CD4-positive, alpha-beta T cell treated with Interleukin-4 for 1 hour (primary cell): ENCODE measurements at places on chromosomes 16 and 17.

- no peak for DNase-seq
Measured at GRCh38 chr16:17829811-17830210, 359.1 kb upstream of the XYLT1 start.

GRCh38 chr16:75266738-75267630, 15.6 kb upstream of the BCAR1 start:
- DNase-seq, result no peak

DNA sequence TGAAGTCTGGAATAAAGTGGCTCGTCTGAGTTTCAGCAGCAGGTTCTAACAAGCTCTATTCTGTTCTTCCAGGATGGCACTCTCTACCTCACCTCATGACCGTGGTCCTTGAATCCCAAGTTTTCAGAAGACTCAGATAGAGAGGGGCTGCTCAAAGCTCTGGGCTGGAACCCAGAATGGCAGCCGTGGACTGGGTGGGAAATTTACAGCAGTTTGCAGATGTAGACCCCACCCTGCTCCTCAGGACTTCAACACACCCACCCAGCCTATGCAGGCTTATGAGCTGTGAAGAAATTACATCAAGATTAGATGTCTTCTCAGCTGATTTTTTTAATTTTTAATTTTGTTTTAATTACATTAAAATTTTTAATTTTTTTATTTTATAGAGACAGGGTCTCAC, 59.4 kb downstream of the METRNL start:
- DNase-seq, result no peak

DNA sequence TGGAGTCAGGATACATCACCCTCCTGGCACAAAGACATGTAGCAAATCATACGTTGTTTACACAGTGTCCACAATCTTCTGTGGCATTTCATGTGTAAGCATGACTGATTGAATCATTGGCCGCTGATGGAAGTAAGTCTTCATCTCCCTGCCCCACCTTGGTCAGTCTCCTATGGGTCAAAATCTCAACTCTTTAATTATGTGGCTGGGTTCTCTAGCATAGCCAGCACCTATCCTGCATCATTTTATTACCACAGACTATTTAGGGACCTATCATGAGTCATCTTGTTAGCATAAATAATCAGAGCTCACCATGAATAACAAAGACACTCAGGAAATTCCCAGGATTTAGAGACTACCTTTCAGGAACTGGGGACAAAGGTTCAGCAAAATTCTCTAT, 15.9 kb downstream of the TANC2 start:
- no peak for DNase-seq

DNA sequence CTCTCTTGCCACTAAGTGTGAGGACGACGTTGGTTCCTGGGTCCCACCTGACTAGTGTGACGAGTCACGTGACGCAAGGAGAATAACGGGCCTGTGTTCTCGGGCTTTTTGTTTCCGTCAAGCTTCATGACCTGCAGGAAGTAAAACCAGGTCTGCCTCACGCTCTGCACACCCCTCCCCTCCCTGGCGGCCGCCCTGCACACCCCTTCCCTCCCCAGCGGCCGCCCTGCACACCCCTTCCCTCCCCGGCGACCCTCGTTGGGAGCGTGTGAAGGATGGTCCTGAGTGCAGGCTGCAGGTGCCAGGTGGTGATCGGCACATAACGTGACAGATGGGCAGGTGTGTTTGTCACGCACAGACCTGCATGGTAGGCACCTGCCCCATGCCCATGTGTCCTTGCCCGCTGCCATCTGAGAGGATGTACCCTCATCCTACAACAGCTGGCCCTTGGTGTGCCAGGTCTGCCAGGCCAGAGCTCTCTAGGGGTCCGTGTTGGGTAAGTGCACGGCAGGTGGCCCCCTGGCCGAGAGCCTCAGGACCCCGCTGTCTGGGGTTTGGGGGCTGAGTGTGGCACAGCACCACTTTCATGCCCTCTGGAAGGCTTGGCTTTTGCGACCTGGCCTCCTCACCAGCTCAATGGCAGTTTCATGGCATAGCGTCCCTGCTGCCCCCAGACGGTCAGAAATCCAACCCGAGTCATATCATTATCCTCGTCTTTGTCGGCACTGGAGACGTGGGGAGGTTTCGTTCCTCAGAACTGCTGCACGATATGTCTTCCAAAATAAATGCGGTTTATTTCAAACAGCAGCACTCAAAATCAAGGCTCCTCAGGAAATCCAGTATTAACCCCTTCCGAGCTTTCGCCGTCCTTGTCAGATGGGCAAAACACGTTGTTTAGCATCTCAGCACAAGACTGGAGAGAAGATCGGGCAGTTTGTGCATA, 191.8 kb upstream of the CHMP6 start:
- DNase-seq, result no peak

- no peak for DNase-seq
Measured at GRCh38 chr16:29873319-29873718, 10.3 kb upstream of the CDIPT start.

- DNase-seq, result no peak
Measured at GRCh38 chr16:81879625-81880024, 100.5 kb downstream of the PLCG2 start.

GRCh38 chr17:77704048-77704815, 254.3 kb upstream of the TNRC6C start:
- DNase-seq, result no peak

- DNase-seq, result no peak
Measured at GRCh38 chr16:29993903-29994599, 1.4 kb downstream of the HIRIP3 start.

DNA sequence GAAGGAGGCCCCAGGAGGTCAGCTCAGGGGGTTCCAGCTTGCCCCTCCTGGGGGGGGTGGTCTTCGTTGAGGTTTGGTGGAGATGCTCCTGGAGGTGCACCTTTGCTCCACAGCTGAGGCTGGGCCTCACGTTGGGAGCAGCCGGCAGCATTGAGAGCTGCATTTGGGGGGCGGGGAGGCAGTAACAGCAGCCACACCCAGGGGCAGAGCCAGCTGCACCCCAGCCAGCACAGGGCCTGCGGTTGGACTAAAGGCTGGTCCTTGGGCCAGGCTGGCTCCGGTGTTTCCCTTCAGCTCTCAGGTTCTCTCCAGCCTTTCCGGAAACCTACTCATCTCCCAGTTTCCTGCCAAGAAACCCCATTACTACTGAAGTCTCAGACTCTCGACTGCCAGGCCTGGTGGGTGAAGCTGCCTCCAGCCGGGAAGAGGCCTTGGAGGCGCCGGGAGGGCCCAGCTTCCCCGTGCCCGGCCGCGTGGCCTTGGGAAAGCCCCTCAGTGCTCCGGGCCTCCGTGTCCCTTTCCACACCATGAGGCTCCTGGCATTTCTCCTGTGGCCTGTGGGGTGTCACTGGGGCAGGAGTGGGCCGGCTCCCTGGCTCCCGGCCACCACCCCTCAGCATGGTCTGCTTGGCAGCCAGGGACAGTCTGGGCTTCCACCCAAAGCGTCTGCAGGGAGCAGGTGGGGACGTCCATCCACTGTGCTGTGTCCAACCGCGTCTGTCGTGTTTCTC, 14.0 kb upstream of the BAIAP2 start:
- DNase-seq, result no peak

DNA sequence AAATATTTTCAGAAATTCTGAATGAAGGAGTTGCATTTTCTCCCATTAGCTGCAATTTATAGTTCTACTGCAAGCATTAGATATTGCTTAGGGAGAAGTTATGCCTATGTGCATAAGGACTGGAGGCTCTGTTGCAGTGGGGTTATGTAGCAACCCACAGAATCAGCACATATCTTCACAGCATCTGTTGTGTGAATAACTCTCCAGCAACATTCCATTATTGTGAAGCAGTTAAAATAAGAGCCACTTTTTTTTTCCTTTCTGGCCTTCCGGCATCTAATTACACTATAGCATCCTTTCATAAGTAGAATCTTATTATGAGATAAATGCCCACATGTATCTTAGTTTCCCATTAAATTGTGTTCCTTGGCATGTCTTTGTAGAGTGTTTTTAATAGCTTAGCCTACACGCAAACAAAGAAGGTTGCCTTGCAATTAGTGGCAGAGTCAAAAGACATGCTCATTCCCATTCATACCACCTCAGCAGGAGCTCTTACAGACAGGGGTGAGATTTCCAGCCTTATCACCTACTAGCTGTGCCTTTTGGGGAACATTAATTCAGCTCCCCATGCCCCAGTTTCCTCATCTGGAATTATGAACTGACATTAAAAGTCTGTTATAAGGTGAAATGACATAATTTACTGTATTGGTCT, 596.0 kb upstream of the GOT2 start:
- DNase-seq, result no peak

- no peak for DNase-seq
Measured at GRCh38 chr17:19384723-19385391, 2.1 kb downstream of the MFAP4 start.

DNA sequence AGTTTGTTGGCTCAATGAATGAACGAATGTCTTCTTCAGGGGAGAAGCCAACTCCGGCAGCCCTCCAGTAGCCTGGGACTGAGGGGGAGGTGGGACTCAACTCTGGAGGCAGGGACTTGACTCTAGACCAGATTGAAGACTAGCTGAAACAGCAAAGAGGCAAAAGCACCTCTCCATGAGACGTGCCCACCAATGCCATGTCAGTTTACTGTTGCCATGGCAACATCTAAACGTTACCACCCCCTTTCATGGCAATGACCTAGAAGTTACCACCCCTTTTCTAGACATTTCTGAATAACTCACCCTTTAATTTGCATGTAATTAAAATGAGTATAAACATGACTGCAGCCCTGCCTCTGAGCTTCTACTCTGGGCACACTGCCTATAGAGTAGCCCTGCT, 91.8 kb downstream of the ASIC2 start:
- DNase-seq, result no peak

- DNase-seq, result no peak
Measured at GRCh38 chr17:7897090-7897489, 8.5 kb downstream of the CHD3 start.

DNA sequence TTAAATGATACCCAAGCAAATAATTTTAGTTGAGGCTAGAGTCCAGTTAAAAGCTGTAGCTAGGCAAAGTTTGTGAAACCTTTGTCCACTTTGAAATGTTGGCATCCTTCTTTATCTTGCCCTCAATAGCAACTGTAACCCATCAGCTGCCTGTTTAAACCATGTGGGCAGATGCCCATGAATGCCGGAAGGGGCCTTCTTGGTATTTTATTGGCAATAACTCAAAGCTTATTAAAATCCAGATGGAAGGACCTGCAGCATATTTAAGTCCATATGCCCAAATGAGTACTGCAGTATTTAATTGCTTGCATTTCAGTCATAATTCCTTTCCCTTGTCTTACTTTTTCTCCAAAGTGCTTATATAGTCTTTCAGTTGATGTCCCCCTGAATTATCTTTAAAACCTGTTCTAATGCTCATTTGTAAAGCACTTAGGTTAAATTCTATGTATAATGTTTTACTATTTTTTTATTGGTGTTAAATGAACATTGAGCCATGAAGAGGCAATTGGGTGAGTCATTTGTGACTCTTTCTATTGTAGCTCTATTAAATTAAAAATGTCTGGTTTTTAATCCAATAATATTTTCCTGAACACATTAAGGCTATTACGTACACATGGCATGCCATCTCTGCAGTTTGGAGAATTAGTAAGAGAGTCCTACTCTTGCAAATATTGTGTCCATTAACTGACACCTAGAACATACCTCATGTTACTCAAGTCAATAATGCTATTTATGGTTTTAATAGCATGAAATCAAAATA, 225.3 kb downstream of the KCNJ2 start:
- DNase-seq, result no peak

GRCh38 chr16:2874912-2875362, 8.1 kb upstream of the FLYWCH2 start:
- DNase-seq, result peak; percentile 76

GRCh38 chr17:39687101-39687545, 734 bp downstream of the PGAP3 start:
- no peak for DNase-seq

GRCh38 chr17:27438348-27438998, 17.8 kb upstream of the KSR1 start:
- DNase-seq, result no peak
